ENCODE measurements at places on chromosomes 1 and 21.

GRCh38 chr1:31515056-31515775 is 61.1 kb upstream of the TINAGL1 start:
- no peak for DNase-seq

GRCh38 chr1:147622731-147623130 is 47.6 kb downstream of the ACP6 start:
- peak; percentile 9 for DNase-seq

DNA sequence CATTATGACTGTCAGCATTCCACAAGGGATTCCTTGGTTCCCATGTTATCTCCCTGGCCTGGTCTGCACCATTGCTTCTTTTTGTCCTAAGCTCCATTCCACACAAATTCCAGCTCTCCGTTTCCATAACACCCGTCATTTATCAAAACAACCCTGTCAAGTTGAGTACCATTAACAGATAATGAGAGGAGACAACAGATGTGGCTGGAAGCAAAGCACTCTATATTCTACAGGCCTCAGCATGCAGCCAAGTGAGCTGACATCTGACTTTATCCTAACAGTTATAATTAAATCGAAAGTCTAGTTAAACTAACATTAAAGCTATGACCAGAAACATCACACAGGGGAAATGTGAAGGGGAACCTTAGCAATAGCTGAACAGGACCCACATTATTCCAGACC is 110.4 kb downstream of the RERE start:
- DNase-seq: peak; percentile 71

- peak; percentile 11 for DNase-seq
Observed at GRCh38 chr1:66176012-66176715, 357.8 kb upstream of the SGIP1 start.

DNA sequence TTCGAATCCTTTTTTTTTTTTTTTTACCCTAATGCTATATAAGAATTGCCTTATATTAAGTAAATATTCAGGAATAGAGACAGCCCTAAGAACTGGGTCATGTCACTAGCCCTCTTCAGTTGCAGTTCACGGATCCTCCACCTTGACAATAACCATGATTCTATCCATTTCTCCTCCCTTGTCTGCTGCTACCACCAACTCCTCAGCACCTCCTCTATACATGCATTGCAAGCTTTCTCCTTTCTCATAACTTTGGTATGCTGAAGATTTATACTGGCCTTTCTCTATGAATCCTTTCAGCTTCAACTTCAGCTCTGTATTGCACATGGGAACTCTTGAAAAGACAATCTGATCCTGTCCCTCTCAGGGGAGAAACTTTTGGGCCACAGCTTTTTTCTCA is 14.3 kb upstream of the DR1 start:
- peak; percentile 51 for DNase-seq

GRCh38 chr1:53754484-53755312 is 15.7 kb upstream of the GLIS1 start:
- DNase-seq: peak; percentile 74
